OCI-M1 (cell line): ENCODE measurements at places on chromosomes 7 and 10.
A peak's percentile ranks its signal among the peaks of the same experiment; 100 is the strongest.

GRCh38 chr7:82202107-82202506 is 241.5 kb downstream of the CACNA2D1 start:
- DNase-seq, result no peak

GRCh38 chr10:553233-553632 is 136.2 kb downstream of the DIP2C start:
- no peak for DNase-seq

GRCh38 chr7:55475855-55476803 is 96.2 kb downstream of the VOPP1 start:
- no peak for DNase-seq

- no peak for DNase-seq
Observed at GRCh38 chr7:139995017-139995915, 67.5 kb downstream of the PARP12 start.

DNA sequence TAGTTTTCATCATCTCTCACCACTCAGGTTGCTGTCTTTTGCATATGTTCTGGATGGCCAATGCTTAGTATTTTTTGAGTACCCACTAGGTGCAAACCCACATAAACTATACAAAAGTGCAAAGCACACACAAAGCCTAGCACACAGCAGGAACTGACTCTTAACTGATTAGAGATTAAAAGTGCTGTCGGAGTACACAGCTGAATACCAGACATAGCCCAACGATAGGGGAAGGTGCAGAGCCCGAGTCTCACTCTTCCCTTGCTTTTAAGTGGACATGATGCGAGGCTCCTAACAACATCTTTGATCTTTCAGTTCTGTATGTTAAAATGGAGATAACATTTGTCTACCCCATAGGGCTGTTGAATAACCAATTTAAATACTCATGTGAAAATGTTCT is 90.8 kb downstream of the DPY19L1 start:
- DNase-seq, result no peak

DNA sequence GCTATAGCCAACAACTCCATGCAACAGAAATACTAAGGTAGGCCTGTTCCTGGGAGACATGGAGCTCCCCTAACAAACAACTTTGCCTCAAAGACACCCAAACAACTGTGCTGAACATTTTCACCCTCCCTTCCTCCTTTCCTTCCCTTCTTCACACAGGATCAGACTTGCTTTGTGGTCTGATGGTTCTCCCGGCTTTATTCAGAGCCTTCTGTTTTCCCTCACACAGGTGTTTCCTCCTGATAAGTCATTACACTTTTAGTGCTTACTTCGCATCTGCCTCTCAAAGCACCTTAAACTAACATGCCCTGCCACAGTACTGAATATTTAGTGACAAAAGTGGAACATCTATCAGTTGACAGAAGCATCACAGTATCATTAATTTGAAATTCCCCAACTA is 56.3 kb upstream of the YAE1 start:
- peak; percentile 7 for DNase-seq

- peak; percentile 16 for DNase-seq
Observed at GRCh38 chr7:8536431-8536830, 103.0 kb downstream of the NXPH1 start.

DNA sequence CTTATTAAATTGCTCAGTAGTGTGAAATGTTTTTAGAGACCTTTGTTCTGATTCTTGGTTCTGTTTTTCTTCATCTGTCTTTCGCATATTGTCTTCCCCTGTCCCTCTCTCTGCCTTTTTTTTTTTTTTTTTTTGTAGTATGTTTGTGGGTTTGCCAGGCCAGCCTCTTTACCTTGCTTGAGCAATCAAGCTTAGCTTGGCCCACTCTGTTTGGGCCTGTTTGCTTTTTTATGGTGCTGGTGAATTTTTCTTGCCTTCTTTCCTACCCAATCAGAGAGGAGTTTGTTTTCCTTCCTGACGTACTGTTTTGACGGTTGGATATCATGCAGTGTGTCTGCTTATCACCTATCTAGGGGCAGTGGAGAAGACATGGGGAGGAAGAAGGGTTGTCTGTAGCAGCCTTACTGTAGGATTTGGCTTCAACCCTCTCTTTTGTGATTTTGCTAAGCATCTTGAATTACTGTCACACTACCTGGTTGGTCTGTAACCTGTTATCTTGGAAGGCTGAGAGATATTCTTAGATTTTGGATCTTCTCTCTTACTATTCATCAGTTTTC is 64.0 kb downstream of the BBS9 start:
- no peak for DNase-seq

DNA sequence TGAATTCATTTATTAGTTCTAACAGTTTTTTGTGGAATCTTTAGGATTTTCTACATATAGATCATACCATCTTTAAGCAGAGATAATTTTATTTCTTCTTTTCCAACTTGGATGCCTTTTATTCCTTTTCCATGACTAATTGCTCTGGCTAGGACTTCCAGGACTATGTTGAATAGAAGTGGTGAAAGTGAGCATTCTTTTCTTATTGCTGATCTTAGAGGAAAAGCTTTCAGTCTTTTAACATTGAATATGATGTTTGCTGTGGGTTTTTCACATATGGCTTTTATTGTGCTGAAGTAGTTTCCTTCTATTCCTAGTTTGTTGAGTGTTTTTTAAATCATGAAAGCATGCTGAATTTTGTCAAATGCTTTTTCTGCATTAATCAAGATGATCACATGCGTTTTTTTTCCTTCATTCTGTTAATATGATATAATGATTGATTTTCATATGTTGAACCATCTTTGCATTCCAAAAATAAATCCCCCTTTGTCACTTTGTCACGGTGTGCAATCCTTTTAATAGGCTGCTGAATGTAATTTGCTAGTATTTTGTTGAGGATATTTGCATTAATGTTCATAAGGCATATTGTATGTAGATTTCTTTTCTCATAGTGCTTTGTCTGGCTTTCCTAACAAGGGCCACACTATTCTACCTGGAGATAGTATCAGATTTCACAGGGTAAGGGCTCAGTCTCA is 92.9 kb downstream of the ZNF467 start:
- no peak for DNase-seq

GRCh38 chr10:119333146-119333792 is 125.9 kb downstream of the GRK5 start:
- DNase-seq, result peak; percentile 17

- no peak for DNase-seq
Observed at GRCh38 chr7:94183891-94184290, 179.7 kb upstream of the BET1 start.

DNA sequence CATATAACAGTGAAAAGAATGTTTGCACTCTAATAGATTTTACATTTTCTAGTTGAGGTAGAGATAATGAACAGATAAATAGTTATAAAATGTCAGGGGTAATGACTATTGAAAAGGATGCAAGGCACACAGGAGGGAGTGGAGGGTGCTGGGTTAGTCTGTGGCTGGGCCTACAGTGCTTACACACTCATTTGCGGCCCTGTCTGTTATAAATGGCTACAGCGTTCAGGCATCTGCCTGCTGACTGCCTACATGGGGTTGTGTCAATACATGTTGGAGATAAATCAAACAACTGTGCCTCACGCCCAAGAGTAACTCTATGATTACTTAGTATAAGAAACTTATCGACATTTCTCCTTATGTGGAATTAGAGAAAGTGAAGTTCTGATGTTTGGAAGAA is 313.3 kb downstream of the ACTR3B start:
- DNase-seq, result no peak

- no peak for DNase-seq
Observed at GRCh38 chr7:95861041-95861440, 88.7 kb downstream of the DYNC1I1 start.

GRCh38 chr10:821322-821721 is 110.2 kb downstream of the LARP4B start:
- no peak for DNase-seq

GRCh38 chr10:75352650-75353049 is 48.9 kb downstream of the ZNF503 start:
- DNase-seq, result no peak
